Adipocyte (in vitro differentiated cells): ENCODE measurements at places on chromosomes 12 and 14.

- no peak for DNase-seq
These were observed 88.5 kb downstream of the KCNC2 start for GRCh38 chr12:75121036-75121705.

DNA sequence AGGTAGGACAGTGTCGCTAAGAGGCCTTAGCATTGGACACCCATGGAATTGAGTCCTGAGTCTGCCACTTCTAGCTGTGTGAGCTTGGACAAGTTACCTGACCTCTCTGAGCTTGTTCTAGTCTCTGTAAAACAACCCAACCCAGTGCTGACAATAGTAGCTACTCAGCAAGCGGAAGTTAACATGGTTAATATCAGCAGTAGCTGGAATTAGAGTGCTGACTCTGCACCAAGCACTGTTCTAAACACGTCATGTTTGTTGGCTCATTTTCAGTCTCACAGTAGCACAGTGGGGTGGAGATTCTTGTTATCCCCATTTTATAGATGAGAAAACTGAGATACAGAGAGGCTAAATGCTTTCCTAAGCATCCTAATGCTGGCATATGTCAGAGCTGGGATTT lies 47.5 kb upstream of the RIN3 start:
- no peak for DNase-seq

- no peak for DNase-seq
These were observed 18.3 kb downstream of the IL31 start for GRCh38 chr12:122155705-122156104.

- DNase-seq, result no peak
These were observed 155.1 kb upstream of the BTG1 start for GRCh38 chr12:92300777-92301176.

- peak; percentile 57 for DNase-seq
These were observed 54.1 kb upstream of the ARHGAP5 start for GRCh38 chr14:32022938-32023466.

GRCh38 chr14:75372260-75372659 lies 55.6 kb upstream of the JDP2 start:
- peak; percentile 1 for DNase-seq
